ENCODE measurements at places on chromosomes 12 and 14.

GRCh38 chr12:68176257-68176656 lies 16.7 kb upstream of the IFNG start:
- no peak for DNase-seq

DNA sequence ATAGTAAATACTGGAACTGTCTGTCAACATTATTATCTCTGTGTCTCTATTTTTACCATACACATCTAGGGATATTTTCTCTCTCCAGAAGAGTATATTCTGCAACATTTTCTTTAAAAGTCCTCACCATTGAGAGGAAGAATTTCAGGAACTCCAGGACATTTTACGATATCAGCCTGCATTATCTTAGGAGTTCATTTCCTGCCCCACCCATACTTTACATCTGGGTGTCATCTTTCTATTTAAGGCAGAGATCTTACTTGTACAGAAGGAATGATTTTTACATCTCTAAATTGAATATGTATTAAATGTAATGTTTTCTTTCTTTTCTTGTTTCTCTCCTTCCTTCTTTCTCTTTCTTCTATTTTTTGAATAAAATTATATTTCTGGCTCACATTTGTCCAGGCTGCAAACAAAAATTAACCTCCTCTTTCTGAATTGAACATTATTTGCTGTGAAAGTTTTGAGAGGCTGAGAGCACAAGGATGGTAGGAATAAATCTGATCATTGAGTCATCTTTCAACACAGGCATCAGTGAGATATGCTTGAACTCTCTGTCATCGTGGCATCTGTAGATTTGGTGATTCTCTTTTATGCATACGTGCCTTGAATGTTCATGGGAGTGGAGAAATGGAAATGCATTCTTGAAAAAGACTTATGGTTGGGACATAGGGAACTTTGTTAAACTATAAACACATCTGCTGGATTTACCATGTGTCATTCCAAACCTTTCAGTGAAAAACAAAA lies 753.6 kb downstream of the SLC16A7 start:
- DNase-seq = no peak

- DNase-seq = no peak
Observed at GRCh38 chr12:94026596-94026995, 121.8 kb upstream of the PLXNC1 start.

- DNase-seq = no peak
Observed at GRCh38 chr12:25723336-25723735, 170.3 kb upstream of the LMNTD1 start.

DNA sequence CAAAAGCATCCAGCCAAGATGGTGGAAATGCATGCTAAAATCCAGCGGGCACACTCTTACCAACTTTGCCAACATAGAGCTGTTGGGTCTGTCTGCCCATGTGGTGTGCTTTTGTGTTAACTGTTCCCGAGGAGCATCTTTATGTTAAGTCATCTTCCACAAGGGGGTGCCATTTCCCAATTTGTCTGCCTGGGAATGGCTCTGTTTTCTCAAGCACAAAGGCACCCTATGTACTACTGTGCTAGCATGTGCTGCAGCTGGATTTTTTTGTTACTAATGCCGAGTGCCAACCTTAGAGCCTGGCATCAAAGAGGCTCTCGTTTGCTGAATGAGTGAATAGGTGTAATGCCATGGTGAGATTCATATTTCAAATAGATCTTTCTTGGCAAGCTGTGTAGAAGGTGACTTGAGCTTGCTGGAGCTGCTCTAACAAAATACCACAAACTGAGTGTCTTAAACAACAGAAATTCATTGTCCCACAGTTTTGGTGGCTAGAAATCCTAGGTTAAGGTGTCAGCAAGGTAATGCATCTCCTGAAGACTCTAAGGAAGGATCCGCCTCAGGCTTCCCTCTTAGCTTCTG lies 74.3 kb downstream of the TRHDE start:
- no peak for DNase-seq

- DNase-seq = no peak
Observed at GRCh38 chr12:63922474-63922873, 78.0 kb downstream of the SRGAP1 start.

GRCh38 chr12:124391340-124392261 lies 96.7 kb downstream of the RFLNA start:
- DNase-seq = peak; percentile 86

GRCh38 chr14:99568567-99569560 lies 35.1 kb downstream of the CCDC85C start:
- no peak for DNase-seq

- DNase-seq = no peak
Observed at GRCh38 chr12:85642288-85642687, 193.9 kb downstream of the RASSF9 start.

GRCh38 chr14:68632054-68632895 lies 160.6 kb downstream of the ZFP36L1 start:
- DNase-seq = no peak

GRCh38 chr12:112167718-112168525 lies 42.6 kb downstream of the TRAFD1 start:
- no peak for DNase-seq

DNA sequence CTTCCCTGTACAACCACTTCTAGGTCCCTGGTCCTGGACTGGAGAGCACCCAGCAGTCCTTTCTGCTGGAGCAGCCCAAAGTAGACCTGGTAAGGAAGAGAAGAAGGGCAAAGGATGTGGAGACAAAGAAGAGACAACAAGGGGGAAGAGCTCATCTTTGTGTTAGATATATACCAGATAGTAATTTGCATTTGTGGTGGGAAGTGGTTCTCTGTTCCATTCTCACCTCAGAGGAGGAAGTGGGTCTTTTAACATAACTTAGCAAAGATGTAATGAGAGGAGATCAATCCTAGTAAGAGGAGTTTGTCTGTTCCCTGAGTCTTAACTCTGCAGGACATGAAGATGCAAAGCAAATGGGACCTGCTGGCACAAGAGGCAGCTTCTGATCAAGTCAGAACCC lies 8.0 kb downstream of the CCDC198 start:
- no peak for DNase-seq

DNA sequence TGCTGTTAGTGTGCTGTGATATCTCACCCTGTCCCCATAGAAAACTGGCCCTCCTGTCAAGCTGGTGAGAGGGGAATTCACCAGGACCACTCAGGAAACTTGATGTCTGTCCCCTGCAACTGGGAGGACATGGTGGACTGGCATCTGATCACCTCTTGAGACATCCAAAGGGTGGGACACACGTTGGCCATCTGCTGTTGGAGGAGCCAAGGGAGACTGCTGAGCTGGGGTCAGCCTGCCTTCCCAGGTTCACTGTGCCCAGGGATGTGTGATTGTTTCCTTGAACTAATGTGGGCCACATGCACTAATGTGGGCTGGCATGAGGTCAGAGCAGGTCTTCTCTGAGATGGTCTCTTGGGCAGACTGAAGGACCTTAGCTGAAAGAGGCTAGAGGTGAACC lies 16.7 kb upstream of the TMEM229B start:
- no peak for DNase-seq

- DNase-seq = no peak
Observed at GRCh38 chr12:124523071-124523470, 44.3 kb downstream of the NCOR2 start.

- no peak for DNase-seq
Observed at GRCh38 chr12:121678716-121679300, 9.4 kb upstream of the MORN3 start.

GRCh38 chr14:38108681-38109080 lies 99.0 kb upstream of the SSTR1 start:
- no peak for DNase-seq

GRCh38 chr12:15196221-15196620 lies 25.0 kb downstream of the RERG start:
- no peak for DNase-seq

DNA sequence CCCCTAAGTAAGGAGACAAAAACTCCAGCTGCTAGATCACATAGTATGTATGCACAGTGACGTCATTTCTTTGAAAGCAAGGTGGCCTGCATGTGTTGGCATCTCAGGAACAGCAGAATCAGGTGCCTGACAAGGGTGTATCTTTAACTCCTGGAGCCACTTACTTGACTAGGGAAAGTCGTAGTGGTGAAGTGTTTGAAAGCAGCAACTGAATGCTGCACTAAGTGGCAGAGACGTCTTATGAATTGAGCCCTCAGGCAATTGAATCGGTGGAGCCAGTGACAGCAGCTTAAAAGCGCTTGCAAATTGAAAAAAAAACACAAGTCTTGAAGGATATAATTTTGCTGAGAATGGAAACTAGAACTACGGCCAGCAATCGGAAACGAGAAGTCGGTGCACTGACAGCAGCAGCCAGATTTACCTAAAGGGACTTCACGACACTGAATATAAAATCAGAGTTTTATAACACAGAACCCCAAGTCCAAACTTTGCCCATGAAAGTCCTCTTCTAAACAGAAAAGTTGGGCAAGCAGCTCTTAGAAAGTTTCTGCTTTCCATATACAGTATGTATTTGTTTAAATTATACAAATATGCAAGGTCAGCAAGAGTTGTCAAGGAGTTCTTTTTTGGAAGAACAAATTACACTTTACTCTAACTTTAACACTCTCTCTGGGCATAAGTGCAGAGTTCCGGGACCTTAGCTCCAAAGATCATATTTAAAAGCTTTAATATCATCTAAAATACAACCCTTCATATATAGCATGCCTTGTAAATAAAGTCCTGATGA lies 1.1 kb downstream of the IGF1 start:
- no peak for DNase-seq

DNA sequence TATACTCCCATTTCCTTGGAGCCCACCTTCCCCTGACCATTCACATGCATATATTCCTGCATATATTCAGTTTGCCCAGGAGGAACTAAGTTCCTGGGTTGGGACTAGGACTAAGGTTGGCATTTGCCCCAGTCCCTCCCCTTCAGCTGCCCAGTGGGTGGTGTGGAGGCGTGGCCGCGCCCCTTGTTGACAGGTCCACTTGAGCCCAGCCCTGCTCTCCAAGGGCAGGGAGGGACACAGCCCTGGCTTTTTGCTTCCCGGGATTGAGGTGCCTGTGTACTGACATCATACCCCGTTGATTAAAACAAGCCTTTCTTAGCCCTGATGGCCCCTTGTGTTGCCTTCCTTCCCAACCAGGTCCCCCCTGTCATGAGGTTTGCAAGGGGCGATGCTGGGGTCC lies 7.3 kb downstream of the ERBB3 start:
- DNase-seq = peak; percentile 2

DNA sequence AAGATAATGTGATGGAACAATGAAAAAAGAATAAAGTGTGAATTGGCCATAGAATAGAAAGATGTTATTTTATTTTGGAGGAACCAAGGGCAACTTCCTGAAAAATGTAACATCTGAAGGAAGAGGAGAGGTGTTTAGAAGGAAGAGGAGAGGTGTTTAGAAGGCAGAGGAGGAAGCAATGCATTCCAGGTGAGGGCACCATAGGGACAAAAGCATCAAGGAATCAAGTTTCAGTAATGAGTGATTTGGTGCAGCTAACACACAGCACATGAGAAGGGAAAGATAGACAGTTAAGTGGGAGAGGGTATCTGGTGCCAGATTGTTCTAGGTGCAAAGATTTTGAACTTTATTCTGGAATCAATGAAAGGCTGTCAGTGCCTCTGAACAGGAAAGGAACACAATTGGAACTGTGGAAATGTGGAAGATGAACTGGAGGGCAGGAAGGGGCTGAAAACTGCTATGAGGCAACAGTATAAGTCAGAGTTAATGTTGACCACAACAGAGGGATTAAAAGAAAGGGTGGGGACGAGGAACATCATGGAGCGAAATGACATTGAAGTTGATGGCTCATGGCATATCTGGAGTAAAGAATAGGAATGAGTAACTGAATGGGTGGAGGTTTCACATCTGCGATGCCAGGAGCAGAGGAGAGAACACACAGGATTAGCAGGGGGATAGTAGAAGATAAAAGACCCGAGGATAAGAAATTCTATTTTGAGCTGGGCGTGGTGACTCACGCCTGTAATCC lies 326.6 kb downstream of the LRIG3 start:
- no peak for DNase-seq

DNA sequence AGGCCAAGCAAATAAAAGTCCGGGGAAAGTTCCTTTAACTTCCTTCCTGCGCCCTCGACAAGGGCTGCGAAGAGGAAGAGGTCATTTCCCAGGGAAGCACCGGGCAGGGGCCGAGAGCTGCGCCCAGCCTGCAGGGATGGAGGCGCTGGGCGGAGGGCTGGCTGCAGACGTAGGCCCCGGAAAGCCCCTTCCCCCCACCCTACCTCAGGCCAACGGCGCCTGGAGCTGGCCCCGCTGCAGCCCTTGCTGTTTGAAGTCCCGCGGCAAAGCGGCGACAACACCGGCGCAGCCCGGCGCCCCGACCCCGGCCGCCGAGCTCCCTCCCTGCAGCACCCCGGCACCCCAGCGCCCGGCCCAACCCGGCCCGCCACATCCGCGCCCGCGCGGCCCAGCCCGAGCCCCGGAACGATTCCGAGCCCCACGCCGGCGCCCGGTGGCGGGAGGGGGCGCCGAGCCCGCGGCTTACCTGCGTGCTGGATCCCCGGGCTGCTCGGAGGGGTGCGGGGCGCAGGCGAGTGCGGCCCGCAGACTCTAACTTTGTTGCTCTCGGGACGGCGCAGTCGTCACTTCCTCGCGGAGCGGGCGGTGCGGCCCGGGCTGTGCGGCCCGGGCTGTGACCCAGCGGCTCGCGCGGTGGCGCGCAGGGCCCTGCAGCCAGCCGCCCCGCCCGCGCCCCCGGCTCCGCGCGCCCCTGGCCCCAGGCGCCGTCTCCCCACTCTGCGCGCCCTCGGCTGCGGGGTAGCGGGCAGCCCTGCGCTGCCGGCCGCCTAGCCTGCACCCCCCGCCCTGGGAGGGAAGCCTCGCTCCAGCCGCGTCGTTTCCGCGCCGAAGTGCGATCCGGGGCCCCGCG lies 64.8 kb upstream of the PTGR2 start:
- DNase-seq = peak; percentile 74

DNA sequence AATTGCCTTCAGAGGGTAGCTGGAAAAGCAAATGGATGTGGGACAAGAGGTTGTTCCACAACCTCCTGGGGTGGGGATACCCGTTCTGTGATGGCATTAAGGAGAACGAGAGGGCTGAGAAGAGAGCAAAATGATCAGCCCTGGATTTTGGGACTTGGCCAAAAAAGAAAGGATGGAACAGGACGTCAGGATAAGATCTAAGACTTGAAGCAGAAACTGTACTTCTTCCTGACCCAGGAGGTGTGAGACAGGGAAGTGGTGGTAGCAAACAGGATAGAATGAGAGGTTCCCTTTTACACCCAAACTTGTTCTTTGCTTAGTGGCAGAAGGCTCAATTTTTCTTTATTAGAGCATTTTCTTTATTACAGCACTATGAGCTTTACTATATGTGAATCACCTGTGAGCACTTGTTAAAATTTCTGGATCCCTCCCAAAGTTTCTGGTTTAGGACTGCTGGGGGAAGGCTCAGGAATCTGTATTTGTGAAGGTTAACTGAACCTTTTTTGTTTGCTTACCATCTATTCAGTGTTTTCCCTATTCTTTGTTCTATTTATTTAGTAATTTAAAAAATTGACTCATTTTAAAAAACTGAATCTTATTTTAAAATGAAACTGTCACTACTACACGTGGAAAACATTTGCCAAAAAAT lies 59.2 kb downstream of the ERC1 start:
- no peak for DNase-seq

- DNase-seq = no peak
Observed at GRCh38 chr12:53975479-53976152, 862 bp upstream of the HOTAIR start.

GRCh38 chr12:43143278-43143677 lies 408.7 kb downstream of the ADAMTS20 start:
- DNase-seq = no peak

Data from GM13977 (cell line).